ENCODE measurements at places on chromosomes 7 and 10. TPM values are rescaled to one million over a fixed set of nuclear protein-coding genes. Genes with fewer than 3 reads are reported as not detected.

DNA sequence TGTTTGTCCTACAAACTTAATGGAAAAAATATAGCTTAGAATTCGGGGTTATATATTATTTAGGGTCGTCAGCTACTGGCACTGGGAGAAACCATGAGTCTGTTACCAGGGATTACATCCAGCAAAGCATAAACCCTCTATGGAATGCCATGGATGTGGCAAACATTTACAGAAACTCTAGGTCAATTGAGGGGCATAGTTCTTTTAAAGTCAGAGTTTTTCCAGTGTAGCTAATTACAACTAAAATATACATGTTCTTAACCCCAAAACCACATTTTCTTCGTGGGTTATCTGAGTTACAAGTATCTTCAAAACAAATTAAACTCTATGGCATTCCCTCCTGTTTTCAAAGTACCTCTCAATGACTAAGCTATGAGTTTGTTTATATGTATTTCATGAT, 99.3 kb upstream of the THSD7A start:
- no peak for DNase-seq

DNA sequence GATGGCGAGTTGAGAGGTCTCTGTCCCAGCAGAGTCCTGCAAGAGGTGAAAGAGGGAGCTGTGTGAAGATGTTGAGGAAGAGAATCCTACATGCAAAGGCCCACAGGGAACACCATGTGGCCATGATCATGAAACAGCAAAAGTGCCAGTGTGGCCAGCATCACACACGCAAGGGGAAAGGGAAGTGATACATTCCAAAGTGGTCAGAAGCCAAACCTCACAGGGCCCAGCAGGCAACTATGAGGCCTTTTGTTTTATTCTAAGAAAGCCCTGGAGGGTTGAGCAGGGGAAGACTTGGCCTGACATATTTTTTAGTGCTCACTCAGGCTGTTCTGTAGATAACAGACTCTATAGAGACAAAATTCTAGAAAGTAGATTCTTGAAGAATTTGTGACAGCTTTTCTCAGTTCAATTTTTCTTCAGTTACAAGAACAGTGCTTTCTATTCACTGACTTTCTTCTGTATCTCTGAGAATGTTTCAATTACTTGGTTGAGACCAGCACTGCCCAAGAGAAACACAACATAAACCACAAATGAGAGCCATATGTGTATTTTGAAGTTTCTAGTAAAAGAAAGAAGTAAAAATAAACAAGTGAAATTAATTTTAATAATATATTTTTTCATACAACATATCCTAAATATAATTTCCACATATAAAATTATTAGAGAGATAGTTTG, 82.3 kb downstream of the HTR7 start:
- no peak for DNase-seq

Gene VWA2
- 0.75 TPM for total RNA-seq

Gene CYCS
- 120 TPM for total RNA-seq
